ENCODE measurements at places on chromosomes 6 and 20.

GRCh38 chr6:45816674-45817297 is 198.9 kb downstream of the CLIC5 start:
- DNase-seq: no peak

GRCh38 chr20:40471261-40471629 is 217.8 kb downstream of the MAFB start:
- no peak for DNase-seq

DNA sequence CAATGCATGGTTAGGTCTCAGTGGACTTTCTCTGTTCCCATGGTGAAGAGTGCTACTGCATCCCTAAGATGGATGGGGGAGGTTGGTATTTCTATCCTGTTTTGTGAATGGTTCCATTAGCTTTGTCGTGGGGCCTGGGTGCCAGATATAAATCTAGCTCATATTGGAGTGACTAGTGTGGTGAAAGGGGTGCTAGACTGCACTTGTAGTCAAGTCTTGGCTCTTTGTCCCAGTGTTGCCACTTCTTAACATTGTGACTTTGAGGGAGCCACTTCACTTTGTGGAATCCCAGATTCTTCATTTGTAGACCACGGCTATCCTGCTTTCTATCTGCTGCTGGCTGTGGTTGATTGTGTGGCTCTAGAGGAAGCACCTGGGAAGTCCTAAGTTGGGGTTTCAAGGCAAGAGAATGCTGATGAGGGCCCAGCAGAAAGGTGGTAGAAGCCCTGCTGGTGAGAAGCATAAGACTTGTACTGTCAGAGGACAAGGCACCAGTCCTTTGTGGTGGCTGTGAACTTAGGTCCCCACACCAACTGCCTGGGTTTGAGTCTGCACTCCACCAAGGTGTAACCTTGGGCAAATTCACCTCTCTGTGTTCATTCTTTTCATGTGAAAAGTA is 44.1 kb downstream of the VAPB start:
- DNase-seq: no peak

DNA sequence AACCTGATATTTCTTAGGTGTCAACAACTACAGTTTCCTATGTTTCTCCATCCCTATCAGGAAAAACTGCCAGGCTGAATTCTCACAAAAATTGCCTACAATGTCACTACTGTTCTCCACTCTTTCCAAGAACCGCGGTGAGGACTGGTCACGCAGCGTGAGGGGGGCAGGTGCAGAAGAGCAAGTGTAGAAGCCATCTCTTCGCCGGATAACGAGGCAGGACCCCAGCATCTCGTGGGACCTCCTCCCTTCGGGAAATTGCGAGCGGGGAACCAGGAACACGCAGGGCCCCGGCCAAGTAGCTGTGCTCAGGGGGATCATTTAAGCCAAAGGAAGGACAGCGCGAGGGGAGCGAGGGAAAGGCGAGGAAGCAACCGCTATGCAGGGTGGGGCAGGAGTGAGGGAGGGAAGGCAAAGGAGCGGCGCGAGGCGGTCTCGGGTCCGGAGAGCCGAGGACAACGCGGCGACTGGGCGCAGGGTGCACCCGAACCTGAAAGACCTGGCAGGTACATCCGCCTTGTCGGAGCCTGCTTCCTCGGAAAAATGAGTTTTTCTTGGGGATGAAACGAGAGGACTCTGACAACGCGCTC is 559 bp downstream of the APMAP start:
- DNase-seq: no peak

DNA sequence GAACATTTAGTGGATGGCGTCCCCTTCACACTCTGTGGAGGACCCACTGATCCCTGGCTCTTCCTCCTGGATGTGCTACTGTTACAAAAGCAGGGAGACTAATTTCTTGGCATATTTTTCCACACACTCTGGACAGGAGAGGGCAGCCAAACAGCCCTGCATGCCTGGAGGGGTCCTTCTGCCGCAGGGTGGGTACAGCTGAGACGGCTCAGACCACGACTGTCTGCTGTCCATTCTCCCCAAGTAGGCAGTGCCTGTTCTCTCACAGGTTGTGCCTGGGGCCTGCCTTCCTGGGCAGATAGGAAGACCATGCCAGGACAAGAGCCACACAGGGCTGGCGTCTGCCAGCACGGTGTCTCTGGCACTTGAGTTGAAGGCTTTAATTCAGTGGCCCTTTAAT is 260.1 kb downstream of the FOXC1 start:
- no peak for DNase-seq

DNA sequence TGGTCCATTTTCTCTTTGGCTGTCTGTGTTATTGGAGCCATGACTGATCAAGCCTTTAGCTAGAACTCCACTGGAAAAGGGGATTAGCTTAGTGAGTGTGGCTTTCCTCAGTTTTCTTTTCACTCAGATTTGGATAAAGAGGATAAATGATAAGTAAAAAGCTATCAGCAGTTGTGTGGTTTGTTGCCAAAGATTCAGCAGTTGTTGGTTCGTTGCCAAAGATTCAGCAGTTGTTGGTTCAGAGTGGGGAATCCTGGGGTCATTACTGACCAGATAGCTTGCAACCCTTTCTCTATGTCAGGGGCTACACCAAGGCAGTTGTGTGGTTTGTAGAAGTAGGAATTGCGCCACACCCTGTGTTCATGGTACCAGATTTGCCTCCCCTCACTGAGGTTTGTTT is 107.7 kb upstream of the SCP2D1 start:
- DNase-seq: no peak

DNA sequence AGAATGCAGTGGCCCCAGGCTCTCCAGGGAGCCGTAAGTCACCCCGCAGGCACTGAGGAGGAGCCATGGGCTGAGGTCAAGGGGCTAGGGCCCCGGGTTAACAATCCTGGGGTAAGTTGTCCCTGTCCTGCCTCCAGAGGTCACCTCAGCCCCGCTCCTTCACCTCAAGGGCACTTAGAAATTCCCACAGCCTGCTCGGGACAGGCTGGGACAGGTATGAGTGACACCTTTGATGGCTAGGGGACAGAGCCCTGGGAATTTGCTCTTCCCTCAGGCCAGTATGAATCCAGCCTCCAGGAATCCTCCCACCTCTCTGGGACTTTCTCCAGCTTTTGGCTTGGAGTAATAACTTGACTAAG is 3.5 kb upstream of the GRM4 start:
- no peak for DNase-seq

GRCh38 chr20:44467289-44467883 is 8.3 kb upstream of the TTPAL start:
- DNase-seq: no peak

- DNase-seq: no peak
Measured at GRCh38 chr6:121651420-121651819, 216.0 kb downstream of the GJA1 start.

DNA sequence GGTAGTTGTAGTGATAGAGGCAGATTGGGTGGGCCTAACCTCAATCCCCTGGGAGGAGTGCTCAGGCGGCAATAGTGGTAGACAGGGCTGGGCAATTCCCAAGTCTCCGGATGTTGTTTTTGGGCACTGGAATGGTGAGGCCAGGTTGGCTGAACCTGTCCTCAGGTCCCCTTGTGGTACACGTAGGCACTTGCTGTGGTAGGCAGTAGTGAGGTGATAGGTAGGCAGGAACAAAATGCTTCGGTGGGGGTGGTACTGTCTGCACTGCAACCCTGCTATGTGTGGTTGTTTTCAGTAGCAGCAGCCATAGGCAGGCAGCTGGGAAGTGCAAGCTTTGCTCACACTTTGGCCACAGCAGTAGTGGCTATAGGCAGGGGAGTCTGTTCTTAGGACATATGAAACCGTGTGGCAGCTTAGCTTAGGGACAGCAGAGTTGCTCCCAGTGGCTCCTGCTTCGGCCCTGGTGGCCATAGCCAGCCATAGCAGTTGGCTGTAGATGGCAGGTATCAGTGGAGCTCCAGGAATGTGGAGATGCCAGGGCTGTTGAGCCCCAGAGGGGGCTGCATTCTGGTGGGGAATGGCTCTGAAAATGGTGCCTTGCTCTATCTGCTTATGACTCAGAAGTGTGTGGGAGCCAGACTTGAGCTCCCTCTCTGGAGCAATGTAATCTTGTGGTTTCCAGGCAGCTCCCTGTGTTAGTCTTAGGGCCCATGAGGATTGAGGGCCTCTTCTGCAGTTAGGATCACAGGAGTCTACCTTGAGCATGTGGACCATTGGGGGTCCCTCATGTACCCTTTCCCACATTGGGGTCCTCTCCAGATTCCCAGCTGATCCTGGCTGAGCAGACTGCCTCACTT is 241.8 kb upstream of the BMP2 start:
- DNase-seq: no peak

Measured in stimulated activated CD8-positive, alpha-beta memory T cell treated with anti-CD3 and anti-CD28 coated beads, Interleukin-7, amount 100 ng/mL, for 24 hours (primary cell).